ENCODE measurements at places on chromosomes 6 and 20. TPM values are rescaled to one million over a fixed set of nuclear protein-coding genes. Genes with fewer than 3 reads are reported as not detected.
A peak's percentile ranks its signal among the peaks of the same experiment; 100 is the strongest.

SLC17A2 gene
- total RNA-seq: not detected

TSBP1 gene
- total RNA-seq: not detected

DNA sequence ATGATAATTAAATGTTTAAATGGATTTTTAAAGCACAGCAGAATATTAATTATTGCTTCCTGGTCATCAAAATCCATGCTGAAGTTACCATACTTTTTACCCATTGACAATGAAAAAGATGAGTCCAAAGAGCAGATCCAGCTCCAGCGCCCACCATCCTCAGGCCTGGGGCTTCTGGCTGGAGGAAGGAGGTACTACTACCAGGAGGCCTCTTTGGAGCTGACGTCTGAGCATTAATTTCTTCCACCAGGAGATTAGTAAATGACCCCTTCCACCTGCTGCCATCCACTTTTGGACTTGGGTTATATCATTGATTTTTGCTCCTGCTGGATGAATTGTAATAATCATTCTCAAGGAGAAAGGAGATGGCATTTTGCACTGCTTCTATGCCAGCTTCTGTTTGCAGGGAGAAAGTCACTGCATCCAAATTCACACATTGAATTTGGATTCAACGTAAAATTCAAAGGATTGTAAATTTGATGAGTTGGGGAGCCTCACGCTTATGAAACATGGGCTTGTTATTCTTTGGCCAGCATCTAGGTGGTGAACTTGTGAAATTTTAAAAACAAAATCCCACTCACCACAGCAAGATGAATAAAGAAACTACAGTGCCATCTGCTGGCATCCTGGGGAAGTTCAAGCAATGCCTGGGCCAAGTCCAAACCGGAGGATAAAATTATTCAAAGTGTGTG is 121.8 kb downstream of the SASH1 start:
- peak; percentile 92 for DNase-seq

SLC32A1 gene
- total RNA-seq: not detected

C20orf144 gene
- total RNA-seq: not detected

GRCh38 chr20:41118632-41119031 is 18.7 kb upstream of the PLCG1 start:
- peak; percentile 43 for DNase-seq

Measured in tongue (tissue), 3 donors.